ENCODE measurements at places on chromosomes 16 and 17.

DNA sequence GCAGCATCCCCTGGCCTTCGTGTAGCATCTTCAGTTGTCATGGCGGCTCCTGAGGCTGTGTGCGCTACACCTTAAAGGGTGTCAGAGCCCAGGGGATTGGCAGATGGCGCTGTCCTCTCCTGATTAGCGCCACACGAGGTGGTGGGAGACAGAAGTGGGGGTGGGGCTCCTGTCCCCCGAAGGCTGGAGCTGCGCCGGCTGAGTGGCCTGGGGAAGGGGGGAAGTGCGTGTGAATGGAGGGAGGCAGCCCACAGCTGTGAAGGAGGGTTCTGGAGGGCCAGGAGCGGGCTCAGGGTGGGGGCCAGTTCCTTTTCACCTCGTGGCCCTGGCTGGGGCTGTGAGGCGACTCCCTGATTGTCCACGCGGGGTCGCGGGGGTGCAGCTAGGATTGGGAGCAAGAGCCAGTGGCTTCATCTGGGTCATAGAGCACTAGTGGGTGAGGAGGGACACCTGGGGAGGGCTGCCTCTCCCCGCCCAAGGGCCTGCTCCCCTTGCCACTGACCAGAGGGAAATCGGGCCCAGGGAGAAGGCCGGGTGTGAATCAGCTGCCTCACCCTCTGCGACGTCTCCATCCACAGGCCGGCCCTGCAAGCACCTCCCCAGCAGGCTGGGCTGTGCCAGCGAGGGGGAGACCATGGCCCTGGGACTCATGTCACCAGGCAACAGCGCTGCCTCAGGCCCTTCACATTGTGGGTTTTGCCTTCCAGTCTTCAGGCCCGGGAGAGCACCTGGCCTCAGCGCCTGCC lies 14.1 kb downstream of the BAHCC1 start:
- DNase-seq = peak; percentile 89

GRCh38 chr16:3468501-3468900 lies 25.0 kb downstream of the NAA60 start:
- no peak for DNase-seq

- peak; percentile 71 for DNase-seq
Observed at GRCh38 chr17:46191322-46192188, 1.7 kb downstream of the KANSL1 start.

GRCh38 chr17:36591434-36592315 lies at the start of gene DHRS11:
Gene DHRS11 (plus strand): TSS chr17:36591879. CDS start chr17:36592010, 131 bp downstream.
- DNase-seq = peak; percentile 69

DNA sequence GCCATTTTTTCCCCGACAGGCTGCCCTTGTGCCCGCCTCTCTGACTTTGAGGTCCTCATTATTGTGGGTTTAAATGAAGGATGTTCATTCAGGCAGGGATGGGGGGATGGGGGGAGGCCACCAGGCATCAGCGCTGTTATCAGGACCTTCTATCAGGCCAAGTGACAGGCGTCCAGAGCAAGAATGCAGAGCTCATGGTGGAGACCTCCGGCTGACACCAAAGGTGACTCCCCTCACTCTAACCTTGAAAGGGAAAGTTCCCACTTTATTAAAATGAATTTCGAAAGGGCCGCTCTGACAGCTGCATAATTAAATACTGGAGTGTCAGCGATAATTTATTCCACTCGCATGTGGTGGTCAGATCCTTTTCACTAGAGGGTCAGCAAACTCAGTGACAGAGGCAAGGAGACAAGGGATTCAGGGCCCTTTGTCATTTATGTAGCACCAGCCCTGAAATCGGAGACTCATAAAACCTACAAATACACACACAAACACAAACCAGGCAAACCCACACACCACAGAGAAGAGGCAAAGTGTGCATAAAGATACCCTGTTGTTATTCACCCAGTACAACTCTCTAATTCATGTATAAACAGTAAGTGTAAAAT lies 436.0 kb downstream of the MAF start:
- DNase-seq = no peak

- no peak for DNase-seq
Observed at GRCh38 chr16:90033387-90033786, 14.1 kb upstream of the DBNDD1 start.

- no peak for DNase-seq
Observed at GRCh38 chr16:59697761-59698160, 963.6 kb upstream of the GOT2 start.

DNA sequence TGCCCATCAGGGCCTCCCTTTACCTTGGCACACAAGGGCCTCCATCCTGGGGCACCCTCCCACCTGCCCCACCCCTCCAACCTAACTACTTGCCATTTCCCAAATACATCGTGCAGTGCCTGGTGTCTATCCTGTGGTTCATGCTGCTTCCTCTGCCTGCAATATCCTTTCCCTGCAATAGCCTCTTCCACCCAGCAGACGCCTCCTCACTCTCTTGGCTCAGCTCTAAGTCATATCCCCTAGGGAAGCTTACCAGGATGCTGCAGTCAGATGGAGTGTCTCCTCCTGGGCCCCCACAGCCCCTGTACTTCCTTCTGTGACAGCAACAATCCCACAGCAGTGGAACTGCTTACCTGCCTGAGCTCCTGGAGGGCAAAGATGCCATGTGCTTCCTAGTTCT lies 36.7 kb downstream of the CCDC182 start:
- no peak for DNase-seq

DNA sequence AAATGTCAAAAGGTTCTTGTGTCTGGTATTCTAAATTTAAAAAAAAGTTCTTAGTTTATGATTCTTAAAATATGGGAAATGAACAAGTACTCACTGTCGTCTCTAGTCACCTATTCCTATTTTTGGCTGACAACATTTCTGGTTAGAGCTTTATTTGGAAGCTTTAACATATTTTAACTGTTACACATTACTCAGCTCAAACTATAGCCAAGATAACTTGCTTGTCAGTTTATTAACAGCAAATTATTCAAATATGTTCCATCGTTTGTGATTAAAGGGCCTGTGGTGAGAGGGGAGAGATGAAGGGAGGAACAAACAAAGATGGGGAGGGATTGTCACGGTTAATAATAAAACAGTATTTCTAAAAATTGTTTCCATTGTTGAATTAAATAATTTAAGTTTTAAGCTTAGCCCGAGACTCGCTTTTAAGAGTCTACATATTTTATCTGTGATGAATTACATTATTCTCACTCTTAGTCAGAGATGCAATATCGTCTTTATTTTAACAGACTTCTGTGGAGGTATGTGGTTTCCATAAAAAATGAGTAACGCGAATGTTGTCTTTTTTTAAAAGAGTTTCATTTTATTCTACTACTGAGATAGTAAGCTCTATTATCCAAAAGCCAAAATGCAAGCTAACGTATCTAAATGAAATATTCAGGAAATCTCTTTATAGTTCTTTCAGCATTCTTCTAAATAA lies 321.9 kb upstream of the PMFBP1 start:
- DNase-seq = no peak

GRCh38 chr16:85625485-85626117 lies 12.5 kb downstream of the GSE1 start:
- DNase-seq = no peak

GRCh38 chr17:11986942-11987329 lies 10.3 kb downstream of the ZNF18 start:
- DNase-seq = peak; percentile 23

DNA sequence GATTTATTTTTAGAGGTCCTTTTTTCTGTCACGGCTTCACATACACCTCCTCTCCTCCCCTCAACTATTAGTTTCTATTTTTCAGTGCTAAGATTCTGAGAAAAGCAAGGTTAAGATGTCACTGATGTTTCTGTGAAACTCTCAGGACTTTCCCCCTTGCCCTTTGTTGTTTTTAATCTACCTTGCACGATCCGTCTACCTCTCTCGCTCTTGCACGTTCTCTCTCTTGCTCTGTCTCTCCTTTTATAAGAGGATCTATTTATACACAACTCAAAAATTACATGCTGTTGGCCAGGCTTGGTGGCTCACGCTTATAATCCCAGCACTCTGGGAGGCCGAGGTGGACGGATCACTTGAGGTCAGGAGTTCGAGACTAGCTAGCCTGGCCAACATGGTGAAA lies 43.6 kb downstream of the RPA1 start:
- no peak for DNase-seq

DNA sequence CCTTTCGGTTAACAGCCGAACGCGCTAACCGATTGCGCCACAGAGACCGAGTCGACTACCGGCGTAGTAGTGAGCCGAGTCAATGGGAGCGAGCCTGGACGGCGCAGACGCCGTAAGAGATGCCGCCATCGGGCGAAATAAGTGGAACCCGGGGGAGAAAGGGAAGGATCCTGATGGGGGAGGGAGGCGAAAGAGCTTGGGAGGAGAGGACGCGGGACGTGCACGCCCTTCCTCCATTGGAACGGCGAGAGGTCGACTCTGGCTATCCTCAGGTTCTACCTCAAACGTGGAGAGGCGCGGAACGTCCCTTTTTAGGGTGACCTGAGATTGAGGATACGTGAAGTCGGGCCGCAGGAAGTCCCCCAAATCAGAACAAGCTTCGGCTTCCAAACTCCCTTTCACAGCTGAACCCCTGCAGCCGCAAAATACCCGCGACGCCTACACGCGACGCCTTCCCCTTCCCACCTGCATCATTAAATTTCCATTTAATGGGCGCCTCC lies 683 bp upstream of the PSMB3 start:
- peak; percentile 73 for DNase-seq

- DNase-seq = no peak
Observed at GRCh38 chr16:6643080-6643686, 689.5 kb upstream of the RBFOX1 start.

GRCh38 chr17:77609553-77610517 lies 348.7 kb upstream of the TNRC6C start:
- no peak for DNase-seq

DNA sequence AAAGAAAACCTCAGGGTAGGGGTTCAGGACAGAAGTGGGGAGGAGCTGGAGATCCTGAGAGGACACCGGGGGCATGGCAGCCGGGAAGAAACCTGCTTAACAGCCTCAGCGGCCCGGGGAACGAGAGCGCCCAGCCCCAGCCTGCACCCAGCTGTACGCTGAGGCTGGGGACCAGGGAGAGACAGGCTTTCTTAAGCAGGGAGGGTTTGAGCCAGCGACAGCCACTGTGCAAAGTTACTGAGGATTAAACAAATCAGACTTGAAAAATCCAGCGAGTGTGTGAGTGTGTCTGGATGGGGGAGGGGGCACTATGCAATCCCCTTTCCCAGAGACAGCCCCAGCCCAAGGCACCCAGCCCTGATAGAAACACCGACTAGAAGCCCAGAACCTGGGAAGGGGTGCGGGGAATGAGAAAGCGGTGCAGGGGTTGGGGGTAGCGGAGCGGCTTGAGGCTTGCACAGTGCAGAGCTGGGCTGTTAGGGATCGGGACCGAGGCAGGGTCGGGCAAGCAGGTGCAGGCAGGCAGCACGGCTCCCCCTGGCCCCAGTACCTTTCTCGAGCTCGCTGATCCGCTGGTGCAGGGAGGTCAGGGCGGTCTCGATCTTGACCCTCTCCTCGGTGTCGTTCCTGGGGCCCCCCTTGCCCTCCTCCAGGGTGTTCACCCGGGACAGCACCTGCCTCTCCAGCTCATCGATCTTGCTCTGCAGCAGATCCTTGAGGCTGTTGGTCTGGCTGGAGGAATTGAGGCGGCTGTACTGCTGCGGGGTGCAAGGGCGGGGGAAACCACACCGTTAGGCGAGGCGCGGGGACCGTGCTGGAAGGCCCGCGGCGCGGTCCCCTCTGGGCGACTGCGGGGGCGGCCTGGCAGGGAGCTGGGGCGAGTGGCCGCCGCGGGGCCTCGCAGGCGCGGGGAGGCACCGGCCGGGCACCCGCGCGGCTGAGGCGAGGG lies 1.2 kb downstream of the NPTX1 start:
- DNase-seq = no peak

DNA sequence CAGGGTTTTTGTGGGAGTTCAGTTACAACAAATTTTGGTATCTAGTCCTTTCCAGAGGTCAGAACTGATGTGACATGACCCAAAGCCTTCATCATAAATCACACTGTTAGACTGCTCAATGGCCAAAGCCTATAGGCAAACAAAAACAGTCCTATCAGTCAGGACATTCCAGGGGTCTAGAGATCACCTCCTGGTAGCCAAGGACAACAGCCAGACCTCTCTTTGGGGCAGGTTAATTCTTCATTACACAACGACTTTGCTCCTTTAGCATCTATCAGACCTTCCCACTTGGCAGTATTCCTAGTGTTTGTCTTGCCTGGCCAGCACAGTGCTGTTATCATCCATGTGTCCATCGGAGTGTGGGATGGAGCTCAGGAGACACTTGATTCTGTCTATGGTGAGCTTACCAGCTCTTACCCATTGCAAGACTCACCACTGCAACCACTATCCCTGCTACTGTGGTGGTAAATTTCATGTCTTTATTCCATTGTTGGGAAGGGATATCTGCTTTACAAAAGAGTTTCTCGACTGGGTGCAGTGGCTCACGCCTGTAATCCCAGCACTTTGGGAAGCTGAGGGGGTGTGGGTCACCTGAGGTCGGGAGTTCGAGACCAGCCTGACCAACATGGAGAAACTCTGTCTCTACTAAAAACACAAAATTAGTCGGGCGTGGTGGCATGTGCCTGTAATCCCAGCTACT lies 95.5 kb upstream of the DHX40 start:
- no peak for DNase-seq

- DNase-seq = no peak
Observed at GRCh38 chr16:88327561-88328312, 55.0 kb upstream of the ZNF469 start.

DNA sequence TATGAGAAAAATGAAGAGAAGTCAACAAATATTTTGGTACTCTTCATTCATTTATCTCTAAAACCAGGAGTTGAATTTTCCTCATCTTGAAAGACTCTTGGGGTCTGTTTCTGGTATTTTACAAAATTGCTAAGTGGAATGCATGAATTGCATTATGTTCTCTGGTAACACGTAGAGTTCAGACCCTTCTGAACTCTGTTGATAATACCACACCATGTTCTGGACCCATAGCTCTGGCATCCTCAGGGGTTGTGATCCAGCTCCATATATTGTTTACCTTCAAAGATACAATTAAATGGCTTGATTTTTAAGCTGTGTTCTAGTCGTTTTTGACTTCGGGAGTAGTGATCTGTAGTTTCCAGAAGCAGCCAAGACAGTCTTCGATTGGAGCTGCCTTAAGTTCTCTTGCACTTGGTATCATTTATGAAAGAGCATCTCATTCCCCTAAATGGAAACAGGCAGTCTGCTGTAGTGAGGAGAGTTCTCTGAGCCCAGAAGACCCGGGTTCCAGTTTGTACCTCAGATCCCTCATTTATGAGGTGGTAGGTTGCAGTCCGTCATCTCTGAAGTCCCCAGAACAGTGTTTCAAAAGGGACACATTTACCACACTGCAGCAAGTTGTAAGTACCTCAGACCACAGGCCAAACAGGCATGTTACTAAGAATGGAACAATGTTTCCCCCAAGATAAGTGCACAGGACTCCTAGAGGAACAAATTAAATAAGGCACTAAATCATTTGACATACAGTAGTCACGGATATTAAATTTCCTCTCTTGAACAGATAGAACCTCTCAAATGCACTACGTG lies 9.6 kb downstream of the PSMD7 start:
- no peak for DNase-seq

- DNase-seq = no peak
Observed at GRCh38 chr17:49969134-49969759, at the start of gene DLX4. Gene DLX4 (plus strand): TSS chr17:49969190. CDS start chr17:49969469, 279 bp downstream.

DNA sequence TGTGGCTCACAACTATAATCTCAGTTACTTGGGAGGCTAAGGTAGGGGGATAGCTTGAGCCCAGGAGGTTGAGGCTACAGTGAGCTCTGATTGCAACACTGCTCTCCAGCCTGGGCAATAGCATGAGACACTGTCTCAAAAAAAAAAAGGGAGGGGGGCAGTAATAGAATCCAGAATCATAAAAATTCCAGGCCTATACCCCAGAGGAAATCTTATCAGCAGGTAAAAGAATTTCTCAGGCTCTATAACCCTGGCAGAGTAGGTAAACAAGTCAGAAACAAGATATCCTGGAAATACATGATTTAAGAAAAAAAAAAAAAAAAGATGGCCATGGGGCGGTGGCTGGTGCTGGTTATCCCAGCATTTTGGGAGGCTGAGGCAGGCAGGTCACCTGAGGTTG lies 12.9 kb downstream of the SPAG9 start:
- DNase-seq = no peak

All from SHP77 (cell line).